ENCODE measurements at places on chromosomes 4 and X. TPM values are rescaled to one million over a fixed set of nuclear protein-coding genes. Genes with fewer than 3 reads are reported as not detected.
A peak's percentile ranks its signal among the peaks of the same experiment; 100 is the strongest.

DNA sequence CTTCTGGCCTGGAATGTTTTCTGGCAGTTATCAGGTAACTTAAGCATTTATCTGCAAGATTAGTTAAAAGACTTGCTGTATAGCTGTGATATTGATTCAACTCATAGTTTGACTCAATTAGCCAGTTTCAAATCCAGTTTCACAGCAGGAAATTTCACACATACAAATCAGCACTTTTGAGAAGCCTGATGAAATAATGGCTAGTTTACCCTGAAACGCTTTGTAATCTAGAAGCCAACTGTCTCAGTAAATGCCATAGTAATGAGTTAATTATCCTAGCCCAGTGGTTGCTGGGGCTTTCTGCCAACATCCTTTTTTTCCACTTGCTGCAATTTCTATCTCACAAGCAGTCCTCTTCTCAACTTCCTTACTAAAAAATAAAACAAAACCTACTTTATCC lies 53.1 kb downstream of the ARHGEF38 start:
- H3K36me3 ChIP-seq = no peaks in the 10 kb centered on the region
- H3K4me3 ChIP-seq = no peak overlapping the region
- H3K27ac ChIP-seq = peak overlapping the region; percentile 17
- no peaks in the 10 kb centered on the region for H3K27me3 ChIP-seq

GRCh38 chrX:154378799-154379568 lies at the start of gene EMD:
Gene EMD, plus strand, starts transcription at chrX:154379295. Its CDS starts 190 bp downstream, at chrX:154379485.
- peak within 1 kb of the TSS; percentile 70 for H3K4me3 ChIP-seq
- peaks cover 7% of the 10 kb centered on the region for H3K4me1 ChIP-seq
- peak within 1 kb of the TSS; percentile 96 for H3K27ac ChIP-seq
- H3K27me3 ChIP-seq = no peaks in the 10 kb centered on the region

- peak; percentile 4 for DNase-seq
- peaks cover 5% of the 10 kb centered on the region for H3K4me1 ChIP-seq
- H3K27me3 ChIP-seq = no peaks in the 10 kb centered on the region
- H3K36me3 ChIP-seq = no peaks in the 10 kb centered on the region
- peak overlapping the region; percentile 74 for H3K27ac ChIP-seq
Measured at GRCh38 chrX:9340598-9341290, 124.1 kb upstream of the TBL1X start.

GRCh38 chr4:114225436-114225835 lies 246.0 kb upstream of the ARSJ start:
- no peak overlapping the region for H3K4me3 ChIP-seq
- no peaks in the 10 kb centered on the region for H3K27me3 ChIP-seq
- no peak overlapping the region for H3K27ac ChIP-seq
- H3K36me3 ChIP-seq = no peaks in the 10 kb centered on the region

DNA sequence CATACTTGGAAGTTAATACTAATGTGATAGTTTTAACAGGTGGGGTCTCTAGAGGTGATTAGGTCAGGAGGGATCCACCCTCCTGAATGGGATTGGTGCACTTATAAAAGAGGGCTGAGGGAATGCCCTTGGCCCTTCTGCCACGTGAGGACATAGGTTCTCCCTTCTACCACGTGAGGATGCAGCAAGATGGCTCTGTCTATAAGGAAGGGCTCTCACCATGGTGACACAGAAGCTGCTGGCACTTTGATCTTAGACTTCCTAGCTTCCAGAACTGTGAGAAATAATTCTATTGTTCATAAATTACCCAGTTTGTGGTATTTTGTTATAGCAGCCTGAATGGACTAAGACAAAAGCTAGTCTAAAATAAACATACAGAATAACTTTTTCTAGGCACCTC lies 1.0 kb downstream of the AADAT start:
- no peak for DNase-seq
- no peak overlapping the region for H3K4me3 ChIP-seq
- no peaks in the 10 kb centered on the region for H3K36me3 ChIP-seq
- H3K27ac ChIP-seq = no peak overlapping the region

Gene TLR6
- total RNA-seq = 3.0 TPM

Gene CBLL2
- total RNA-seq = 0.34 TPM

Gene DCAF8L2
- 0.67 TPM for total RNA-seq

Measured in thyroid gland (tissue), 4 donors.